ENCODE measurements at places on chromosomes 13 and 19. TPM values are rescaled to one million over a fixed set of nuclear protein-coding genes. Genes with fewer than 3 reads are reported as not detected.

The C19orf18 gene
- 0.13 TPM for total RNA-seq

The ANGPTL8 gene
- not detected for total RNA-seq

The EFNA2 gene
- total RNA-seq, result not detected

The DNM2 gene
- 107 TPM for total RNA-seq

The CYP2S1 gene
- 4.7 TPM for total RNA-seq

The MAG gene
- not detected for total RNA-seq

The ZNF606 gene
- 5.5 TPM for total RNA-seq

The GAPDHS gene
- total RNA-seq, result not detected

The ZNF492 gene
- 0.80 TPM for total RNA-seq

The OR4F17 gene
- not detected for total RNA-seq

The EPS8L1 gene
- 14.7 TPM for total RNA-seq

The ONECUT3 gene
- not detected for total RNA-seq

The ZNF709 gene
- total RNA-seq, result 0.13 TPM

The ZNF317 gene
- total RNA-seq, result 13.1 TPM

The LILRB5 gene
- not detected for total RNA-seq

The WDR88 gene
- not detected for total RNA-seq

The ZNF417 gene
- total RNA-seq, result 3.1 TPM

The ZNF579 gene
- total RNA-seq, result 6.4 TPM

The NOTCH3 gene
- total RNA-seq, result 0.34 TPM

The POSTN gene
- total RNA-seq, result 16.8 TPM

The RXFP2 gene
- total RNA-seq, result not detected

The FCHO1 gene
- total RNA-seq, result 3.3 TPM

The TMEM205 gene
- 168 TPM for total RNA-seq

The KLK14 gene
- not detected for total RNA-seq

The ZNF558 gene
- total RNA-seq, result 2.9 TPM

The ERICH6B gene
- total RNA-seq, result not detected
